ENCODE measurements at places on chromosomes 4 and X.

DNA sequence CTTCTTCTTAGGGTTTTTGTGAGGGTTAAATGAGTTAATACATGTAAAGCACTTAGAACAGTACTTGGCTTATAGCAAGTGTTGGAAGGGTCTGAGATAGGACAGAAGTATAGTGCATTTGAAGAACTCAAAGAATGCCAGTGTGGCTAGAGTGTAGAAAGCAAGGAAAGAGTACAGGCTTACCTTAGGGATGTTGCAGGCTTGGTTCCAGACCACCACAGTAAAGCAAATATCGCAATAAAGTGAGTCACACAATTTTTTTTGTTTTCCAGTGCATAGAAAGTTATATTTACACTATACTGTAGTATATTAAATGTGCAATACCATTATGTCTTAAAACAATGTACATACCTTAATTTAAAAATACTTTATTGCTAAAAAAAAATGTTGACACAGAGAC, 41.3 kb downstream of the KIF4A start:
- no peak for DNase-seq

GRCh38 chr4:124902001-124902515, 189.5 kb upstream of the ANKRD50 start:
- DNase-seq: no peak

- DNase-seq: no peak
These were observed 709.8 kb upstream of the HS3ST1 start for GRCh38 chr4:12138488-12138887.

- no peak for DNase-seq
These were observed 16.6 kb upstream of the HPGDS start for GRCh38 chr4:94359221-94359620.

GRCh38 chrX:72372735-72373134, 67.0 kb upstream of the CITED1 start:
- DNase-seq: no peak

DNA sequence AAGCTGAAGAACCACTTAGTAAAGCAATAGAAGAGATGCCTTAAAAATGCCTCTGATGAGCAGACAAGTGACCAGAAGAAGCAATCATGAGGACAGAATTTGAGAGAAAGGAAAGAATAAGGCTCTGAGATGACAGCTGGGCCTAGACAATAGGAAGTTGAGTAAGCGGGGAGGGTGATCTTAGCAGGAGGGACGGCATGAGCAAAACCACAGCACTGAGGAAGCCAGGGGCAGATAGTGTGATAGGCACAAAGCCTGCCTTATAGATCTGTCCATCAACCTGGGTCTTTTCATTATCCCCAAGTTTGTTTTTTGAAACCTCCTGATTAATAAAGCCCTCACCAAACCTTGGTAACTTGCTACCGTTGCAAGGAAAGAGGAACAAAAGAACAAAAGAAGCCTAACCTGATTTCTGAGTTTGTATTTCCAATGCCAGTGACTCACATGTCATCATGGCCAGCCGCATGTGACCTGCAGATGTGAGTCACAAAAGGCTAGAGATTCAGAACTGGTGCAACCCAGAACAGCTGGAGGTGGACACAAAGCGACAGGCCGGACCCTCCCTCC, 55.7 kb upstream of the PPARGC1A start:
- DNase-seq: no peak

DNA sequence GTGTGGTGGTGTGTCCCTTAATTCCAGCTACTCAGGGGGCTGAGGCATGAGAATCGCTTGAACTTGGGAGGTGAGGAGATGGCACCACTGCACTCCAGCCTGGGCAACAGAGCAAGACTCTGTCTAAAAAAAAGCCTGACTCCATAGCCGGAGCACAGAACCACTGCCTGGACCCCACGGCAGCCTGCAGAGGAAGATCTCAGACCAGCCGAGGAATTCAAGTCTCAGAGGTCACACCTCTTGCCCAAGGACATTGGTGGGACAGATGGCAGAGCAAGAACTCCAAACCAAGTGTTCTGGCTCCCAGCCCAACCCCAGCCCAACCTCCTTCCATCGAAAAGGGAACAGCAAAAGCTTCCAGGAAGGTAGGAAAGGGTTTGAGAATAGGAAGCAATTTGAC, 70.8 kb downstream of the SMIM20 start:
- DNase-seq: no peak

- DNase-seq: no peak
These were observed 139.3 kb downstream of the RNF150 start for GRCh38 chr4:140994015-140994414.

- DNase-seq: no peak
These were observed 111.8 kb upstream of the FRMPD4 start for GRCh38 chrX:12026481-12026880.

GRCh38 chr4:57612279-57612678, 502.1 kb upstream of the IGFBP7 start:
- no peak for DNase-seq

GRCh38 chrX:125378770-125379169, 59.1 kb downstream of the TEX13C start:
- DNase-seq: no peak

- DNase-seq: no peak
These were observed 47.6 kb downstream of the MID1IP1 start for GRCh38 chrX:38848671-38849455.

DNA sequence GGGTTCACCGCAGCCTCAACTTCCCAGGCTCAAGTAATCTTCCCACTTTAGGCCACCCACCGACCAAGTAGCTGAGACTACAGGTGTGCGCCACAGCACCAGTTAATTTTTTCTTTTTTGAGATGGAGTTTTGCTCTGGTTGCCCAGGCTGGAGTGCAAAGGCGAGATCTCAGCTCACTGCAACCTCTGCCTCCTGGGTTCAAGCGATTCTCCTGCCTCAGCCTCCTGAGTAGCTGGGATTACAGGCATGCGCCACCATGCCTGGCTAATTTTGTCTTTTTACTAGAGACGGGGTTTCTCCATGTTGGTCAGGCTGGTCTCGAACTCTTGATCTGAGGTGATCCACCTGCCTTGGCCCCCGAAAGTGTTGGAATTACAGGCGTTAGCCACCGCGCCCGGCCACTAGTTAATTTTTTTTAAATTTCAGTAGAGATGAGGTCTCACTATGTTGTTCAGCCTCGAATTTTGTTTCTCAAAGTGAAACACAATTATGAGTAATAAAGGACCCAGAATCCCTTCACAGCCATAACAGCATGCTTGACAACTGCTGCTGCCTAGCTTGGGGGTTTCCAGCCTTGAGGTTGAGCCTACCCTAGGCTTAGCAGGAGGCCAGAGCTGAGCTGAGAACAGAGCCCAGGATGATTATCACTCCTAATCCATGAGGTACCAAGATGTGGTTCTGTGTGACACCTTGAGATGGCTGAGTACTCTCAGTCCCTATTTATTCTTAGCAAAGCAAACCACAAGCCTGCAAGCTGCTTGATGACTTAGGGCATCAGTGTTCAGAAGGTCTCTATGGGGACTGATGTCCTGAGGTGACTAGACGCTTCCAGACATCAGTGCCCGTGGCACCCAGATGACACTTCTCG, 41.6 kb upstream of the NKRF start:
- peak; percentile 50 for DNase-seq

GRCh38 chr4:6674500-6675149, 19.1 kb upstream of the S100P start:
- peak; percentile 76 for DNase-seq

GRCh38 chr4:52096048-52096447, 44.9 kb downstream of the SPATA18 start:
- DNase-seq: no peak

DNA sequence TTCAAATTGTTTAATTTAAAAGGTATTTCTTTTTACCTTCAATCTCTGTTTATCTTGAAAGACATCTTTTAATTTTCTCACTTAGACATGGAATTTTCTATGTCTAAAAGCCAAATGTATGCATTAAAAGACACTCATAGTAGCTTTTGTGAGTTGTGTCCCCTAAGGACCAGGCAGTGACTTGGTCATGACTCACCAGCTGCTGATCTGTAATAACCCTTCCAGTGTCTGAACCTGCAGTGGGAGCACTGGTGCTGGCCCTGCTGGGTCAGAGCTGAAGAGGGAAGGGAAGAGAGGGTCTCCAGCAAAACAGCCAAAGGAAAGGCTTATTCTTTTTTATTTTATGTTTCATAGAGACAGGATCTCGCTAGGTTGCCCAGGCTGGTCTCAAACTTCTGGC, 31.1 kb upstream of the SH3D19 start:
- DNase-seq: no peak

GRCh38 chr4:184359888-184360287, 114.5 kb downstream of the IRF2 start:
- DNase-seq: no peak

GRCh38 chr4:156615066-156615531, 356.5 kb downstream of the PDGFC start:
- no peak for DNase-seq

GRCh38 chr4:36573441-36573840, 292.0 kb downstream of the DTHD1 start:
- DNase-seq: no peak

All from CD4-positive, alpha-beta T cell treated with Interleukin-6 for 4 hours (primary cell).